ENCODE measurements at places on chromosomes 5 and 9.

DNA sequence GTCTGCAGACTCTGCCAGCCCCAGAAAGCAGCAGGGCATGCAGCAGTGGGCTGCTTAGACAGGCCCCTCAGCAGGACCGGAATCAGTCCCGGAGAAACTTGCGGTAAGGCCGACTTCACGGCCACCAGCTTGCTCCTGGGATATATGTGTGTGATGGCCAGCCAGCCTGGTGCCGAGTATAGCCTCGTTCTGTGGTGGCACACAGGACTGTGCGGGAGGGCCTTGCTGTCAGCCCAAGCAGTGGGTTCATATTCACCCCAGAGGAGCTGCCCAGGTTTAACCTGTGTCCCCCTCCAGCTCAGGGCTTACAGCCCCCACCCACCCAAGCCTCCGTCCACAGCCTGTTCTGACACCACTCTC, 112.9 kb downstream of the DAB2IP start:
- no peak for DNase-seq

GRCh38 chr9:133949486-133950061, 42.5 kb downstream of the VAV2 start:
- DNase-seq, result no peak

DNA sequence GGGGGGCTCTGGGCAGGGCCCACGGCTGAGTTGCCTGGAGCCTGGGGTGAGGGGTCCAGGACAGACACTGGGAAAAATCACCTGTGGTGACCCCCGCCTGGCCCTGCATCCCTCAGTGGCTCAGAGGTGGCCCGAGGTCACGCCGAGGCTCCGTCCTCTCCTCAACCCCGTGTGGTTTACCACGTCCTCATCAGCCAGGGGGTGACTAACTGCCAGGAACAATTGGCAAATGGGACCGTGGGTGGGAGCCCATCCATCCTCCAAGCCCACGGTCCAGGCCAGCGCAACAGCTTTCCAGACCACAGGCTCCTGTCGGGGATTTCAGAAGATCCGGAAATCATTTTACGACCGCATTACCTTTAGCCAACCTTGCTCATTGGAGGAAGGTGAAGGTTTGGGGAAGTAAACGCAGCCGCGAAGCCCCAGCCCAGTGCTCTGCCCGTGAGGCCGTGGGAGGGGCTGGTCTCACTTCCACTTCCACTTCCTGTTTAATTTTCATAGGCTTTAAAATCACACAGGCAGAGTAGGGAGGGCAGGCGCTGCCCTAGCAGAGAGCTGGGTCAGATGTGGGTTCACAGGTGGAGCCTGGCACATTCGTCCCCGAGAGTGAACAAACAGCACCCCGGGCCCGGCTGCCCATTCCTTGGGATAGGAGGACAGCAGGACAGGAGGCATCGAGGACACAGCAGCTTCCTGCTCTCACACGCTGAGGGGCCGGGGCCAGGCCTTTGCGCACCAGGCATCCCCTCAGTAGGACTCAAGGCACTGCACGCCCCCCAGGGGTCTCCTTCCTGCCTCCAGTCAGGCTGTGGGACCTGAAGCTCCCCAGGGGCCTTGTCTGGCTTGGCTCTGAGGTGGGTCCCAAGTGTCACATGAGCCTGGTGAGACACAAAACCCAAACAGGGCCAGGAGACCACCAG, 19.8 kb upstream of the SLC9A3 start:
- peak; percentile 46 for DNase-seq

DNA sequence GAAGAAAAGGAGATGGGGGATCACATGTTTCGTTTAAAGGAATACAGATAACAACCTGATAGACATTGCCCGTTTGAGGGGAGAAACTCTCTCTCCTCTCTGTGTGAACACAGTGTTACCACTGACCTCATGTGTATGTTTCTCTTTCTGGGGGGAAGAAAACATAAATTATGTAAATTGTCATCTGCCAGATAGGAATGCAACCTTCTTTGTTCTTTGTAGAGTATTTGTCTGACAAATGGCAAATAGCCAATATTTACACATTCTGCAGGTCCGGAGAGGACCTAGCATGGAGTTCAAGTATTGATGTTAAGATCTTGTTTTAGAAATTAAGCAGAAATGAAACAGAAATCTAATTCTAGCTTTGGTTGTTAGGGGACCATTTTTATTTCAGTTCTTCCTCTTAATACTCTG, 276.3 kb downstream of the SAXO1 start:
- no peak for DNase-seq

DNA sequence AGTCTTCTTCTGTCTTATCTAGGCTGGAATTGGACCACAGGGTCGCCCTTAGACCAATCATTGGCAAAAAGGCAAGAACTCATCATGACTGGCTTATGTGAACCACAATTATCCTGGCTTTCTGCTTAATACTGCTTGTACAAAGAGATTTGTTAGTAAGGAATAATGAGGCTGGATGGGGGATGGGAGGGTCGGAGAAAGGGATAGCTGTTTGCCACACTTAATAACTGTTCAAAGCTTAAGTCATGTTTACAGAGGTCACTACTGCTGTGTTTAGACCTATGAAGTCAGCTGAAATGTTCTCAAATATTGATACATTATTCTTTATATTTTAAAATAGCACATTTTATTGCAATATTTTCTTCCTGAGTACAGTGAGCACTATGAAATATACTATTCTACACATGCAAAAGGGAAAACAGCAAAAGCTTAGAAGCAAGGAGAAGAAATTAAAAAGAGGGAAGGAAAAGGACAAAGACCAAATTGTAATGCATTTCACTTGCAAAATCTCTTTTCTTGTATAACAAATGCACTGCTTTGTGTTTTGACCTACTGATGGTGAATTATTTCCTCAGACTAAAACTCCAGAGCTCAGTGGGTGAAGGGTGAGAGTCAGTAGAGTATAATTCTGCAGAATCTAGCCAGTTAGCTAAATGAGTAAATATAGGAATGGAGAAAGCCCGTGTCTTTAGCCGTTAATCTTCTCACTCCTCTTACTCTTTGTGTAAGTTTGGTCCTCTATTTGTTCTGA, 404.9 kb upstream of the ZNF608 start:
- no peak for DNase-seq

Measured in H4 (cell line).